ENCODE measurements at places on chromosomes 11 and 22.

GRCh38 chr11:128457874-128458273 is 129.5 kb downstream of the ETS1 start:
- DNase-seq, result peak; percentile 59

DNA sequence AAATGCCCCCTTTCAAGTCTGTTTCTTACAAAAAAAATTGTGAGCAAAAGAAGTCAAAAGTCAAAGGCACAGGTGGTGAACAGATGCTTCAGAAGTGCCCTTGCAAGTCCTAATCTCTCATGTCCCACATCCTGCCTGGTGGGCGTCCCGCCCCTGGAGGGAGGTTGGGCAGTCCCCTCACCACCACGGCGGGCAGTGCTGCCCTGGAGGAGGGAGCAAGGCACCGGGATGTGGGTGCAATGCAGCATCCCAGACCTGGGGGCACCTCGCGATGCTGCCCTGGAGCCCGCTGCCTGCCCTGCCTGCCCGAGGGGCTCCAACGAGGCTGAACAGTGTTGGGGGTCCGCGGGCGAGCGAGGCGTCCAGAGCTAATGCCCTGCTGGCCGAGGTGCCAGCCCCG is 15.9 kb downstream of the MRGPRG start:
- DNase-seq, result no peak

DNA sequence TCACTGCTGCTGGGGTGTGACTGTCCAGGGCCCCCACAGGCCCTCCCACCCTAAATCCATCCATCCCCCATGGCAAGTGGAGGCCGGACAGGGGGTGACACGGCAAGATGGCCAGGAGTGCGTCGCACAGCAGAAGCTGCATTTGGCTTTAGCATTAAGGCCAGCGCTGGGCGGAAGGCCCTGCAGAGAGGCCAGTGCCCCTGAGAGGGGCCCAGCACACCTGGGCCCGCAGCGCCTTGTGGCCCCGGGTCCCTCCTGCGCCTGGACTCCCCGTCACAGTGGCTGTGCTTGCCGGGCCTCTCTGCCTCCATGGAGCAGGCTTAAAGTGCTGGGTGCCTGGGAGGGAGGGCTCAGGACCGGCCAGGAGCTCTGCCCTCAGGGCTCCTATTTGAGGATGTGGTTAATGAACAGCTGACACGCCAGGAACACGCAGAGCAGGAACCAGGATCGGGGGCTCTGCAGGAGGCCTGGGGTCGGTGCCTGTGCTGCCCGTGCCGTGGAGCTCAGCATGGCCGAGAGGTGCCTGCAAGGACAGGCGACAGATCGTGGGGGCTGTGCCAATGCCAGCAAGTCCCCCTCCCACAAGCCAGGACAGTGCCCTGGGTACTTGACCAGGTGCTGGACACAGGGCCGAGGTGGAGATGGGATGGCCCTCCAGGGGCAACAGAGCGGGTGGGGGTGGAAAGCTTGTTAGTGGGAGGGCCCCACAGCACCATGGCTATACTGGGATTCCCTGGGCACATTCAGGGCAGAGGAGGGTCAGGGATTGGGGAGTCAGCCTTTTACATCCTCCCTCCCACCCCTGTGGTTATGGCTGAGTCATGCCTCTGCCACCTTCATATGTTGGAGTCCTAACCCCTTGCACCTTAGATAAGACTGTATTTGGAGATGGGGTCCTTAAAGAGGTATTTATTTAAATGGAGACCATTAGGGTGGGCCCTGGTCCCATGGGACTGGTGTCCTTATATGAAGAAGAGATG is 30.9 kb upstream of the CARS1 start:
- DNase-seq, result no peak

DNA sequence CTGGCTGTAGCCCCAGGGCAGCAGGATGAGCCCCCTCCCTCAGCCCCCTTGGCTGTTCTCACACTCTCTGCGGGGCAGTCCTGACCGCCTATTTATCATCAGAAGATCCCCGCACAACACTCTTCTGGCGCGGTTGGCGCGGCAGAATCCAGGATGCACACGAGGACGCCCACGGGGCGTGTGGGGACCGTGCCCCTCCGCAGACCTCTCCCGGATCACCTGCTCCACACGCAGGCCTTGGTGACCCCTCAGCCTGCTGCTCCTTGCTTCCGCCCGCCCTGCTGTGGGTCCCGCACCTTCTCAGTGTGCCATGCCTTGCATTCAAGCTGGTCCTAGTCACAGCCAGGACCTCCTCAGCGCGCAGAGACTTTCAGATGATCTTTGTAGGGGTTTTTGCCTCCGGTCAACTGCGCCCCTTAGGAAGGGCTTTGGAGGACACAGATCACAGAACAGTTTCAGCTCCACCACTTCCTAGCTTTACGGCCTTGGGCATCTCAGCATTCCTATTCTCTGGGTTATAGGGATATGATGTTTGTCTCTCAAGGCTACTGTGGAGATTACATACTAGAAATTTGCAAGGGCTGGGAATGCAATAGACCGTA is 841 bp upstream of the TUB start:
- no peak for DNase-seq

DNA sequence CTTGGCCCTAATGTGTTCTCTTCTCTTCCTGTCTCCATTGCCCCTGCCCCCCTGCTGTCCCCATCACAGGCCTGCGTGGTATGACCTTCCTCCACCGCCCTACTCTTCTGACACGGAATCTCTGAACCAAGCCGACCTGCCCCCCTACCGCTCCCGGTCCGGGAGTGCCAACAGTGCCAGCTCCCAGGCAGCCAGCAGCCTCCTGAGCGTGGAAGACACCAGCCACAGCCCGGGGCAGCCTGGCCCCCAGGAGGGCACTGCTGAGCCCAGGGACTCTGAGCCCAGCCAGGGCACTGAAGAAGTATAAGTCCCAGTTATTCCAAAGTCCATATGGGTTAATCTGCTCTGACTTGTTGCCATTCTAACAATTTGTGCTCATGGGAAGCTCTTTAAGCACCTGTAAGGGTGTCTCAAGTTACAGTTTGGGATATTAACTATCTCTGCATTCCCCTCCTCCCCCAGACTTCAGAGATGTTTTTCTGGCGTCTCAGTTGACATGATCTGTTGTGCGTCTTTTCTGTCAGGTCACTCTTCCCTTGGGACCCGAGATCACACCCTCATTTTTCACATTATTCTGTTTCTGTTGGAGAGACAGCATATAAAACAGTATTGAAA is 60.0 kb downstream of the COMMD9 start:
- DNase-seq, result no peak

Data from fibroblast of gingiva (primary cell).